EH (cell line): ENCODE measurements at places on chromosomes 5 and 9.

DNA sequence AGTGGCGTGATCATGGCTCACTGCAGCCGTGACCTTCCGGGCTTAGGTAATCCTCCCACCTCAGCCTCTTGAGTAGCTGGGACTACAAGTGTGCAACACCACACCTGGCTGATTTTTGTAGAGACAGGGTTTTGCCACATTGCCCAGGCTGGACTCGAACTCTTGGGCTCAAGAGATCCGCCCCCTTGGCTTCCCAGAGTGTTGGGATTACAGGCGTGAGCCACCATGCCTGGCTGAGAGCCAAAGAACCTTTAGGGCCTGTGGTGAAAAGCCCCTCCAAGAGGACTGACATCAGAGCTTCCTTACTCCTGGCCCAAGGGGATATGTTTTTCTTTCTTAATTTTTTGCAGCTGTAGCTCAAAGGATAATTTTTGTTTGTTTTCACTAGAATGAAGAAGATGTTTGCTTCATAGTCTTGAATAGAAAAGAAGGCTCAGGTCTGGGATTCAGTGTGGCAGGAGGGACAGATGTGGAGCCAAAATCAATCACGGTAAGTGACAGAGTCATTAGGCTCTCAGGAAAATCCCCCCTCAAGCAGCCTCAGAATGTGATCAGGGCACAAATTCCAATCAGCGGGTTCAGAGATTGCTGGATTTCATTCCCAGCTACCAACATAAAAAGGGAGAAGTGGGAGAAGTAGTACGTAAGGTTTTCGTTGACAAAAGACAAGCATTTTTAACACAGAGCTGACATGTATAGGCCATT is 77.1 kb downstream of the GOLPH3 start:
- peak; percentile 32 for DNase-seq

- no peak for DNase-seq
Observed at GRCh38 chr9:99486684-99487083, 264.6 kb downstream of the SEC61B start.

GRCh38 chr9:16180546-16180945 is 627.7 kb downstream of the CCDC171 start:
- peak; percentile 72 for DNase-seq

GRCh38 chr9:91712811-91713210 is 237.2 kb downstream of the ROR2 start:
- DNase-seq, result no peak

DNA sequence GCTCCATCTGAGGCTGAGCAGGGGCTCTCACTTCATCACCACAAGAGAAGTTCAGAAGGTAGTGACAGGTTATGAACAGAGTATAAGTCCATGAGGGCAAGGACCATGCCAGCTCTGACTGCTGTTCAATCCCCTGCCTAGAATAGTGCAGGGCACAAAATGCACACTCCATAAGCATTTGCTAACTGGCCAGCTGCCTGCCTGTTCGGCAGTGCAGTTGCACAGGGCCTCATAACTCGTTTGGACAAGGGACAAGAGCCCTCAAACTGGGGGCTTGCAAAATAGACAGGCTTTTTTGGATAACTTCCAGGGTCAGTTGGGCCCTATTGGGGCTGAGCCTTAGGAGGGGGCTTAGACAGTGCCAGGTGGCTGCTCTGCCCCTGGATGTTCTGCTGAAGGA is 21.1 kb downstream of the SPARC start:
- DNase-seq, result peak; percentile 45

DNA sequence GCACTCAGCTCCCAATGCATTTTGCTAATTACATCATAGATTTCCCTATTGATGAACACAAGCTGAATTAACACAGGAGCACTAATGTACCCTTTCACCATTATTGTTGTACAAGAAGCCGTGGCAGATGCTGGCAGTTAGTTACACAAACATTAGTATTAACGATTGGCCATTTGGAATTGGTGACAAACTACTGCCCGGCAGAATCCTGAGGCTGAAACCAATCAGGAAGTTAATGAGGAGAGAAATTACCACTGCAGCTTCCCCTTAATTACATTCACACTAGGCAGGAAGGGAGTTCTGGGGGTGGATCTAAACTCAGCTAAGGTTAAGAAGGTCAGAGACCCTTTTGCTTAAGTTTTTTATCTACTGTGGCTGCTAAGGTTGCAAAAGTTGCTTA is 9.6 kb upstream of the DMRT3 start:
- DNase-seq, result no peak

DNA sequence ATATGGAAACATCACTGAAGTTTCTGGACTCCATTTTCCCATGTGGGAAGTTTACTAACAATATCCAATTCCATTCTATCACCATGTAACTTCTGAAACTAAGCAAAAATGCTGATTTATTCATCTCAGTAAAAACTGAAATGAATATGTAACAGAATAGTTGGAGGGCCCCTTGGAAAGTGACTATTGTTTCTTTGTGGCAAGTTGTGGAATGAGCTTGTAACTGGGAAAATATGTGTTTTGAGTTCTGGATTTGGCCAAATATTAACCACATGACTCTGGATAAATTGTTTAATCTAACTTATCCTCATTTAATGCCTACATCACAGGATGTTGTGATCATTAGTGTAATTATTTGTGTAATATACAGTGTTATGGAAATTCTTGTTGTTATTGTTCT is 619.3 kb downstream of the TLE4 start:
- peak; percentile 23 for DNase-seq

GRCh38 chr9:38423973-38424843 is at the start of gene IGFBPL1:
IGFBPL1 (minus strand) TSS chr9:38424454; CDS start chr9:38424424, 30 bp downstream.
- peak; percentile 39 for DNase-seq

GRCh38 chr5:25006237-25006636 is 361.5 kb upstream of the CDH10 start:
- no peak for DNase-seq

DNA sequence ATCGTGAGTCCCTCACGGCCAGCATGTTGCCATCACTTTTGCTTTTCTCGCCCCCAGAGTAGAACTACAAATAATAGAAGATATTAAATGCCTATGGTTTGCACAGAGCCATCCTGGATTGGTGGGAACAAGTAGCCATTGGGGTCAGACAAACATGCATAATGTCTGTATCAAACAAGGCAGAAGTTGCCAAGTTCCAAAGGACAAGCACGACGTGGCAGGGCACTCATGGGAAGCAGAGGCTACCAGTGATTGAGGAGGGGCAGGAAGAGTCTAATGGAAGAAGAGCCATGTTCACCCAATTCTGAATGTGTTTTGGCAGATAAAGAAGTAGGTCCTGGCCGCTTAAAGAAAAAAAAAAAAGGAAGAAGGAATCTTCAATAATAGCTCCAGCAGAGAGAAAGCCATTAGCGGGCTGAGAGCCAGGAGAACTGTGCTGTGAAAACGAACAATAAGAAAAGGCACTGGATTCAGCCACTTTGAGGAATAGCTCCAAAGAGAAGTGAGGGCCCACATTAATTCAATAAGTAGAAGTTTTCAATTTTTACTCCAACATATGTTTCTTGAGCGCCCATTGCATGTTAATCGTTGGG is 153.7 kb upstream of the ADCY2 start:
- DNase-seq, result no peak

DNA sequence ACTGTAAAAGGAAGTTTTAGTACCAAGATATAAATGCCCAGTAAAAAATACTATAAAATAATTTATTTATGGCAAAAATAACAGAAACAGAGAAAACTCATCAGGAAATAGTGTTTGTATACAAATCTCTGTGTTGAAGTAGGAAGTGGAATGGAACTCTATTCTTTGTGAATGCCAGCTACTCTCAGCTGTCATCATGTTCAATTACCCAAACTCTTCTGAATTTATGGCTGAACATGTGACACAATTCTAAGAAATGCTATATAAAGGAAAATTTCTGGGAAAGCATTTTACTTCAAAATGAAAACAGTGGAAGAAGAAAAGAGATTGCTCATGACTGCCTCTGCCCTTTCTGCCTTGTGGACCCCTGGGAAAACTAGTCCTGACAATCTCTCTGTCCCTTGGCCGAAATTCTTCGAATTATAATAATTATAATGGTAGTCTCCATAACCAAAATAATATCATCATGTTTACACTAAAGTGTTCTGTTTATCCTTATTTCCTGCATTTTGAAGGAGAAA is 522.3 kb upstream of the ST8SIA4 start:
- DNase-seq, result peak; percentile 18

- peak; percentile 34 for DNase-seq
Observed at GRCh38 chr5:109191153-109191558, 218.6 kb downstream of the PJA2 start.

DNA sequence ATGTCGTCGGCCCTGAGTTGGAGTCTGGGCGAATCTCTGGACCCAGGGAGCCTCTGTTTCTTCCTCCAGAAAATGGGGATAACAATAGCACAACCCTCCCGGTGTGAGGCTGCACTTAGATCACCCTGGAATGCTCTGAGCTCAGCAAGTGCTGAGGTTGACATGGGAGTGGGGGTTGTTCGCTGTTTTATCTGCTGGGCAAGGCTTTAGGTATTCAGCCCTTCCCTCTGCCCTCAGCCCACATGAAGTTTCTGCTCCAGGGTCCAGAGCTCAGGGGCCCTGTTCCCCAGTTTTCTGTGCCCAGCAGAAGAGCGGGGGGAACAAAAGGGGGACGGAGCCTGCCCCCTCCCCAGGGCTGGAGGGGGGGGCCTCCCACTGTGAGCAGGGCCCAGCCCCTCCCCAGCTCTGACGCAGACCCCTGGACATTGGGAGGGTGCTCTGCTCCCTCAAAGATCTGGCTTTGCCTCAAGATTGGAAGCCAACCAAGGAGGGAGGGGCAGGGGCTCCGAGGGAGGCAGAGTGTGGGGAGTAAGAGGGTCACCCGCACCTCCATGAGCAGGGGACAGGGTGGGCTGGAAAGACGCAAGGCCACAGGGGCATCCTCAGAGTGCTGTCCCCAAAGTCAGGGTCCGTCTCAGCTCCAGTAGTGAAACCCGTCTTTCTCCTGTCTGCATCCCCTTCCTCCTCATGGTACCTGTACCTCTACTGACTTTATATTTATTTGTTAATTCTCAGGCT is 215.6 kb downstream of the C9orf50 start:
- DNase-seq, result peak; percentile 78

DNA sequence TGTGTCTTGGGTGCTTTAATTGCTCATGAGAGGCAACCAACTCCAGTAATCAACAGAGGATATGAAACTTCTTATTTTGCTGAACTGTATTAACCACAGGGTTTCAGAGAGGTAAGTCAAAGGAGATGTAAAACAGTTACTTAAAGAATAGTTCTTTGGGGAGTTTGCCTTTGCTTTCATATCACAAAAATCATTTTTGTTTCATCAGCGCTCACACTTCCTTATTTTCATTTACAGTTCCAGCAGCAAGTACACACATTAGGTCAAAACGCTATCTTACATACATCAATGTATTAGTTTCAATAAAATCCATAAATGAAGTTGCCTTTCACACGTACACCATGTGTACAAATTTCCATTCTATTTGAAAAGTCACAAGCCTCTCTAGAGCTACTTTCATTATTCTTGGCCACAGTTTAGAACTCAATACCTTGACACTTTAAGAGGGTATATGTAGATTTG is 50.1 kb downstream of the ST8SIA4 start:
- DNase-seq, result no peak

- DNase-seq, result peak; percentile 38
Observed at GRCh38 chr5:117657541-117657940, 1082.9 kb upstream of the SEMA6A start.

DNA sequence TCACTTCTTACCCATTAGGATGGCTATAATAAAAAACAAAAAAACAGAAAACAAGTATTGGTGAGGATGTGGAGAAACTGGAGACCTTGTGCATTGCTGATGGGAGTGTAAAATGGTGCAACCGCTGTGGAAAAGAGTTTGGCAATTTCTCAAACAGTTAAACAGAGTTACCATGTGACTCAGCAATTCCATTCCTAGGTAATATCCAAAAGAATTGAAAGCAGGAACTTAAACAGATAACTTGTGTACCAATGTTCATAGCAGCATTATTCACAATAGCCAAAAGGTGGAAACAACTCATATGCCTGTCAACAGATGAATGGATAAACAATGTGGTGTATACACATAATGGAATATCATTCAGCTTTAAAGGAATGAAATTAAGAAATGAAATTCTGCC is 28.9 kb downstream of the DCP2 start:
- no peak for DNase-seq

DNA sequence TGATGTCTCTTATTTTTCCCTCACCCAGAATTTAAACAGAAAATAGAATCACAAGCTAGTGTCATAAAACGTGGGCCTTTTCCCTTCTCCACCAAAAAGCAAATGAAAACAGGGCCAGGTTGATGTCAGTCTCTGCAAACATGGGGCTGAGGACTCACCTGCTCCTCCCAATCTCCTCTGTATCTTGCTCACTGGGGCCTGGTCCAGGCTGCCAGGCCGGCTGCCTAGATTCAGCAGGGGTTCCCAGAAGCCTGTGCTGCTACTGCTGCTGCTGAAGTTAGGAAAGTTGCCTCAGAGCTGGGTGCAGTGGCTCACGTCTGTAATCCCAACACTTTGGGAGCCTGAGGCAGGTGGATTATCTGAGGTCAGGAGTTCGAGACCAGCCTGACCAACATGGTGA is 84.3 kb downstream of the PCDH1 start:
- no peak for DNase-seq

- DNase-seq, result peak; percentile 51
Observed at GRCh38 chr9:4298255-4299004, 1.4 kb downstream of the GLIS3 start.

- no peak for DNase-seq
Observed at GRCh38 chr5:137071931-137072330, 427.2 kb downstream of the SPOCK1 start.

DNA sequence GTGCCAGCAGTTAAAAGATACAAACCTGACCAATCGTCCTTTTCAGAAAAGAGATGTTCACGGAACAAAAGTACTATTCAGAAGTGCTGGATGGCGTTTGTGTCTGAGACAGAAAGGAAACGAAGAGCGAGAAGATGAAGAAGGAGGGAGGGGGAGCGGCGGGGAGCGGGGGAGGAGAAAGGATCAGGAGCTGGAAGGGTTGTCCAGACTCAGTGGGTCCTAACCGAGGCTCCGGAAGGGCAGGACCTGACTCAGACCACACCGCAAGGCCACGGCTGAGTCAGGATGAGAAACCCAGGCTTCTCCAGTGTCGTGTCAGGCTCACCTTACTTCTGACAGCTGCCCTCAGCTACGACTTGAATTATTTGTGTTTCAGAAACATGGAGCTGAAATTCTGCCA is 46.2 kb downstream of the PAX5 start:
- peak; percentile 18 for DNase-seq

DNA sequence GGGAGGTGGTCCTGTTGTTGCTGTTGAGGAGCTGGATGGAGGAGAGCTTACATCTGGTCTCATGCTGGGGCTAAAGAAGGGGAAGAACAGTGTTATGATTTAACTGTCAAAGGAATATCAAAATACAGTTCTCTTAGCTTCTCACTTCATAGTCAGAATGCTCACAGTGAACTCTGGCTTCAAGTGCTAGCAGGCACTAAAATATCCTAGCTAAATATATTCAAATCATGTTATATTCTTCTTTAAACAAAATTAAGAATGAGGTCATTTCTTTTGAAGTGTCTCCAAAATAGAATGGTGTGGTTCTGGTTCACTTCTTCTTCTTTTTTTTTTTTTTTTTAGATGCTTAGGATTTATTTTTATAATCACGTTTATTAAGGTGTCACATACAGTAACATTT is 89.4 kb downstream of the NR3C1 start:
- no peak for DNase-seq
